ENCODE measurements at places on chromosomes 13 and 19.

GRCh38 chr19:37551129-37551993 lies 43.2 kb downstream of the ZNF571 start:
- DNase-seq = peak; percentile 27

GRCh38 chr19:49887037-49887664 lies 9.5 kb downstream of the IL4I1 start:
- DNase-seq = no peak

GRCh38 chr13:43977911-43978310 lies 98.2 kb downstream of the LACC1 start:
- no peak for DNase-seq

DNA sequence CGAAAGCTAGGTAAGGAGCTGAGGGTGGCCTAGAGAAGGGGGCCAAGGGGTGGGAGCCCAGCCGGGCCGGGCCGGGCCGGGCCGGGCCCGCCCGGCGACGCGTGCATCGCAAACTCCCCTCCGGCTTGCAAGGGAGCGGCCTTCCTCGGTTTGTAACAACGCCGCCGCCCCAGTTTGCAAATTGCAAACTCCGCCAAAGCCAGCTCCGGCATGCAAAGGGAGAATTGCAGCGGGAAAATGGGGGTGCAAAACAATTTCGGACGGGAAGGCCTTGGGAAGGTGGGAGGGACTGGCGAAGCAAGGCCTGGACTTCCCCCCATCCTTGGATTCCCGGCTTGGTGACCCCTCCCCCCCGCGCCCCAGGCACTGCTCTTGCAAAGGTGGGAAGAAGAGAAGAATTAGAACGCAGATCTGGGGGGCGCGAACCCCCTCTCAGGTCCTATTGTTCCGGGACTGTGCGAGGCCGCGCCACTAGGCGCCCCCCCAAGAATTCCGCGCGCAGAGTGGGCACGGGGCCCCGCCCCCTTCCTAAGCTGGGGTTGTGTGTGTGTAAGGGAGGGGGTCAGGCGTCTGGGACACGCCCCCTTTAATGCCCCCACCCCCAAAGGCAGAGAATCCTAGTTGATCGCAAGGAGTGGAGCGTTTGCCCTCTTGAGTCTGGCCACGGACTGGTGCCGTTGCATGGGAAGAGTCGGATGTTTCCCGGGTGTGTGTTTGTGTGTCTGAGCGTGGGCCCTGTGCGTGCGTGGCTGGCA lies 926 bp downstream of the PRR12 start:
- peak; percentile 40 for DNase-seq

DNA sequence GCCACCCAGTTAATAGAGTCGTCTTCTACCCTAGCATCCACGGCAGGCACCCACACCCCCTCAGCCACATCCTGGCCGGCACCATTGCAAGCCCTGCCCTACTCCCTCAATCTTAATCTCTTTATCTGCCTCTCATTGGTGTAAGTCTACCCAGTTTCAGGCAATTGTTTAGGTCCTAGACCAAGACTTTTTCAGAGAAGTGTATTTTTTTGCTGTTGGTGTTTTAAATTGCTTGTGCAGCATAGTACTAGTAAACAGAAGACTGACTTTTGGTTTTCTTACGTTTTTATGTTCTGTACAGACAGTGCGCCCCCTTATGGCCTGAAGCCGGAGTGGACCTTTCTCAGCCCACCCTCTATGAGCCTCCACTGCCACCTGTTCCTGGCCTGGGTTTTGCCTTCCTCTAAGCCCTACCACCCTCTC lies 2.3 kb upstream of the LCP1 start:
- DNase-seq = peak; percentile 83

DNA sequence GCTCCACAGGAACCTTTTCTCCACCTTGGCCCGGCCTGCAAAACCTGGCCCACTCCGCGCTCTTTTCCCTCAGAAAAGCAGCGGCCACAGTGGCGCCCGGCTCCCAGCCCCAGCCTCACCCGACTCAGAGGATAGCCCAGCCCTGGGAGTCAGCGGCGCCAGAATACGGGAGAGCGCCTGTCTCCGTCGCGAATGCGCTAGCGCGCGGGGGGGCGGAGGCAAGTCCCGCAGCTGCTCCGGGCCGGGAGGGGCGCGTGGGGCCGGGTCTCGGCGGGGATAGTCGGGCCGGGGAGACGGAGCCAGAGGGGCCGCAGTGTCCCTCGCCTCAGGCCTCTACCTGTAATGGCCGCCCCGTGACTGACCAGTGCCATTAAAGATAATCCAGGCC lies at the start of gene ZFP30:
Gene ZFP30, minus strand, starts transcription at position 165 of the 388 bp plus-strand sequence. CDS start 7,643 bp downstream, outside the sequence.
- peak; percentile 86 for DNase-seq

GRCh38 chr19:55212447-55212846 lies 3.1 kb upstream of the PTPRH start:
- DNase-seq = peak; percentile 49

GRCh38 chr13:83232626-83233025 lies 649.6 kb downstream of the SLITRK1 start:
- no peak for DNase-seq

DNA sequence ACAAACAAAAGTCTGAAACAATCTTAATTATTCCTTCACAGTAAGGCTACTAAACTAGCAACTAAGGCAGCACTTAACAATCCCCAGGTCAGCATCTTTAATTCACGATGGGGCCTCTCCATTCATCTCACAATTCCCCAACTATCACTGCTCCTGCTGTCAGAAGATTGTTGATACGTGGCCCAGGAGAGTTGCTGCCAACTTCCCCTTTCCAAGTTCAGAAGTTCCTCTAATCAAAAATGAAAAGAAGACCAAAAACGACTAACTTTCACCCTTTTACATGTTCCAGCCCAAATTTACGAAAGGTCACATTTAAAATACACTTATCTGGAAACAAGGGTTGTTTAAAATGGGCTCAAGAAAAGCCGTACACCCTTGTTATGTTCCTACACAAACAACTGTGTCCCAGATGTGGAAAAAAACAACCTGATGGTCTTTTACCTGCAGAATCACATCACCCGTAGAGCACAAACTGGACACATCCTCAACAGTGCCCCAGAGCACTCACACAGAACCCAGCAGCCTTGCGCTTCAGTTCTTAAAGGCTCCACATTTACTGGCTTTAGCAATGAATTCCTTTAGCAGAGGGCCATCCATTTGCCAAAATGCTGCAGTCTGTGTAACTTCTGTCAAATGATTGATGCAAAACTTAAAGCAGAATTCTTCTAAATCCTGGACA lies 38.0 kb downstream of the PHF11 start:
- DNase-seq = no peak

DNA sequence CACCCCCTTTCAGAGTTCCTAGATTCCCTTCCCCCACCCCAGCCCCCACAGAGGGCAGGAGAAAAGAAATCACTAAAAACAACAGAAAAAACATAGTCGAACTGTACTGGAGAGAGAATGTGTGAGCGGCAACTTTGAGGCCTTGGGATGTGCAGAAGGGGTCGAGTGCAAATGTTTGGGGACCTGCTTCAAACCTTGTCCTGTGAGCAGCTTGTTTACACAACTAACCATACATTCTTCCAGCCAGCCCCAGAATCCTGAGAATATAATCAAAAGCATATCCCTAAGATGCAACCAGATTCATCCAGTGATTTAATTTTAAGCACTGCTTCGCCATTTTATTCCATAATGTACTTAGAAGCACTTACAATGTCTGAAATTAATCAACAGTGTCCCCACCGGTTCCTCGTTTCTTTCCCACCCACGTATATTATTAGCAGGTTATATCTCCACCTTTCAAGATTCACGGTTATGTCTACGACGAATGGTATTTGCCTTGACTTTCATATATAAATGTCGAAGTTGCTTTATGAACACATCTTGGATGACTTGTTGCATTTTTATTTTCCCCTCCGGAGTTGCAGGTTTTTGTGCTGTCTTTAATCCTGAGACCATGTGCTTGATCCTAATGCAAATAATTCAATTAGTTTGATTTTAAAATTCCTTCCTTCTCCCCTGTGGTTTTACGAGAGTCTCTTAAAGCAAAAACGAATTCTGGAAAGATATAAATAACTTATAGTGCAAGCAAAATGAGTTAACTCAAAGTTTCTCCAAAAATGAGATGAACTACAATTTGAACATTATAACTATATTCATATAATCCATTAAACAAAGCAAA lies 107.6 kb downstream of the ZIC5 start:
- DNase-seq = no peak

DNA sequence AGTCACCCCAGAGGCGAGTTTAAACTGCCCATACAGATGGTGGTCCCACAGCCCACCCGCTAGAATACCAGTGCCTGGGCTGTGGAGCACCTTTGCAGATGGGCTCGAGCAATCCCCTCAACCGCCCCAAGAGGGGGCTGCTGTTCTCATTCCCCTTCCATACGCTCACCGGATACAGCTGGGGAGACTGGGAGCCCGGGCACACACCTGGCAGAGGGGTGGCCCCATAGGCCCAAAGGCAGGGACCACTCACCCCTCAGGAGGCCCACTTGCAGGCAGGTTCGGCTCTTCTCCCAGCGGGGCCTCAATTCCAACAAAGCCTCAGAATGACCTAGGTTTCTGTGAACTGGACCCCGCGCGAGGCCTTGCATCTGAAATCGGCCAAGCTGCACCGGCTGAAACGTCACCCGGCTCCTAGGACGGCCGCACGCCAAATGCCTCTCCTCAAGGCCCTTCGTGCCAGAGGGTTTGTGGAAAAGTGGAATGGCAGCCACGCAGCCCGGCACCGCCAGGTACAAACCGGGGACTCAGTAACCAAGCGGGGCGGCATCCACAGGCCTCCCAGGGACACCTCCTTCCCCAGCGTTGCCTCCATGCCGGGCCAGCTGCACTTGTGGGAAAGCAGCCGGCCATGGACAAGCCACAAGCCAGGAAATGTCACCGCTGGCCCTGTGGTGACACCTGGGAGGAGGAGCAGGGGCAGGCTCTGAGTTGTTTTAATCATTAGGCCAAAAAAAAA lies 18.7 kb downstream of the MLLT1 start:
- no peak for DNase-seq

DNA sequence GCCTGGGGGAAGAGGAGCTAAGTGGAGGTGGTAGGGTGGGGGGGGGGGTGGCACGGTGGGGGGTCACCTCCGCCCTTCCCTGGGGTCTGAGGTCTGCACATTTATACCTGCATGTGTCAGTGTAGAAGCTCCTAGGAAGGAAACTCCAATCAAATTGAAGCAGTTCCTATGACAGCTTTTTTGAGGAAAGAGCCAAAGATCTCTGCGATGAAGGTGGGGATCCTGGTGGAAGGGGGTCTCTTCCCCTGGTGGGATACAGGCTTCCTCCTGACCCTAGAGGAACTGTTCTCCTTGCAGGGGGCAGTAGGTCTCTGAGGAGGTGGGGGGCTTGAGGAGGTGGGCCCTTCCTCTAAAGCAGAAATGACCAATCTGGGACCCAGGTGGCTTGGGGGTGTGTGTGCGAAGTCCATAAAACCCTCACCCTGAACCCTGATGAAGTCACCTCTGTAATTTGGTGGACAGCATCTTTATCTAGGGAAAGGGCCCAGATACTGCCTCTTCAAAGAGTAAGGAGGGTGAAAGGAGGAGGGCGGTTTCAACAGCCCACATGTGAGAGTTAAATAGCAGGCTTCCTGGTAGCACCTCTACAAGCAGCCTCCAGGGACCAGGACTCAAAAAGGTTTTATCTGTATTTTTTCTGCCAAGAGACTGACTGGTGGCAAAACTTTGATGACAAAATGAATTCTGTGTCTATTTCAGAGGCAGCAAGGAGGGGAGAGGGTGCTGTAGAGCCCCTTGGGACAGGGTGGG lies 12.9 kb downstream of the RANBP3 start:
- no peak for DNase-seq

- peak; percentile 100 for DNase-seq
Observed at GRCh38 chr19:49487277-49488045, at the start of gene RPL13A. Gene RPL13A (plus strand): TSS chr19:49487608. CDS start chr19:49487630, 22 bp downstream.

DNA sequence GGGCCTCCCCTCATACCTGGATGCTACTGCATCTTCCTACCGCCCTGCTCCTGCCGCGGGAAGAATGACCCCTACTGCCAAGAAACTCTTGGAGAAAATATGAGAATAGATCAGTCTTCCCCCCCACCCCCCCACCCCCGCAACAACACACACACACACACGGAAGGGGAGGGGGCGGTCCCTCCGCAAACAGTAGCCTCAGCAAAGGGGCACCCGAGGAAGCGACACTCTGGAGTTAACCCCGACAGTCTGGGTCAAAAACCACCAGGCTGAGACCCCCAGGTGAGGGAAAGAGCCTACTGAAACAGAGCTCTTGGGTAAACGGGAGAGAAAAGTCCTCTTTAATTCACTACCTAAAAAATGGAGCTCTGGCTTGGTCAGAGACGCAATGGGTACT lies 1.2 kb downstream of the MED26 start:
- peak; percentile 19 for DNase-seq

GRCh38 chr19:48480183-48480557 lies 11.0 kb downstream of the CYTH2 start:
- DNase-seq = peak; percentile 48

- DNase-seq = no peak
Observed at GRCh38 chr19:6221878-6222746, 57.7 kb downstream of the MLLT1 start.

DNA sequence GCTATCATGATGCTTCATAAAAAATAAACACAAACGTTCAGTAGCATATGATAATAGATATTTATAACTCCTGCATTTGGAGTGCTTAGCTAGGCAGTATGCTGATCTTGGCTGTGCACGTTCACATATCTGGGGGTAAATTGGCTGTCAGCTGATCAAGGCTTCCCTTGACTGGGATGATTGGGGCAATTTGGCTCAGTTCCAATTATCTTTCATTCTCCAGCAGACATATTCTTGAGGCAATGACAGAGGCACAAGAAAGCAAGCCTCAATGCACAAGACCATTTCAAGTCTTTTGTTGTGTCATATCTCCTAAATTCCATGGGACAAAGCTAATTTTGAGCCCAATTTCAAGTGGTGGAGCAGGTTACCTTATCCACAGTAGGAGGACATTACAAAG lies 142.0 kb downstream of the DLEU7 start:
- DNase-seq = no peak

GRCh38 chr19:1235625-1236538 lies 1.9 kb downstream of the CBARP start:
- DNase-seq = no peak

DNA sequence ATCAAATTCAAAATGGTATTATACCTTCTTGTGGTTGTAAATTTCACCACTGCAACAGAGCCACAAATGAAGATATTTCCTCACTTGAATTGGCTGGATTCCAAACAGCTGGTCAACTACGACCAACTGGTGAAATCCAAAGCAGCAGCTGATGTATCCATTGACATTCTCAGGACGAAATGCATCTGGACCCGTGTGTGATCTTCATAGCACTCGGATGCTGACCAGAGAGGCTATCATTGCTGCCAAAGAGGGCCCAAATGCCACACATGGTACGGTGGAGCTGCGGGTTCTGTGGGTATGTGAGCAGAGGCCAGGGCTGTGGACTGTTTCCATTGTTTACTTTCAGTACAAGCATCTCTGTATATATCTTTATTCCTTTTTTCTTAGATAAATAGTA lies 25.6 kb upstream of the PCCA start:
- DNase-seq = no peak

GRCh38 chr19:39372941-39373340 lies 18.0 kb downstream of the PAF1 start:
- no peak for DNase-seq
